Stimulated activated CD4-positive, alpha-beta T cell treated with anti-CD3 and anti-CD28 coated beads, Interleukin-1b, Interleukin-23, amount 100 ng/mL, for 4 hours (primary cell): ENCODE measurements at places on chromosomes 2 and 18.

DNA sequence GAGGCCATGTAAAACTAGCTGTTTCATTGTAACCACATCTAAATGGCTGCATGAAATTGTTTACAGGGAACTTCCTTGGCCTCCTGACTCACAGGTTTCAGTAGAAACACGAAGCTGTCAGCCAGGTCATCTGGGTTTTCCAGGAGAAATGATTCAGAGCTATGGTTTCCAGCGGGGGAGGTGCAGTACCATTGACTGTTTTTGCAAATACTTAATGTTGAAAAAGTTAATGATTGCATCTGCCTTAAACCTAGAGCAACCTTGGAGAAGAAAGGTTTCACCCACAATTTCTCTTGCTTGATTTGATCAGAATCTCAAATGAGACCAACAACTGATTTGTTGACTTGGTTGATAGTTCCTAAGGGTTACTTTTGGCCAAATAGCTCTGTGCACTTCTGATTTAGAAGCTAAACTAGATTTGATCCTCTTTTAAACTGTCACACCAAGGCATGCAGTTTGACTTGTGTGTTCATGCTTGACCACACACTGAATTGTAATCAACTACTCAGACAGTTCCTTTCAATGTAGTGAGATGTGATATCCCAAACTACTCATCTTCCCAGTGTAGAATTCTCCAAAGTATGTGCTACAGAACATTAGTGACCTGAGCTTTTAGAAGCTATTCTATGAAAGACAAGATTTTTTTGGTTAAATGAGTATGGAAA is 193.5 kb upstream of the CHST9 start:
- DNase-seq = no peak

GRCh38 chr2:233811732-233812131 is 33.6 kb downstream of the MROH2A start:
- no peak for DNase-seq

DNA sequence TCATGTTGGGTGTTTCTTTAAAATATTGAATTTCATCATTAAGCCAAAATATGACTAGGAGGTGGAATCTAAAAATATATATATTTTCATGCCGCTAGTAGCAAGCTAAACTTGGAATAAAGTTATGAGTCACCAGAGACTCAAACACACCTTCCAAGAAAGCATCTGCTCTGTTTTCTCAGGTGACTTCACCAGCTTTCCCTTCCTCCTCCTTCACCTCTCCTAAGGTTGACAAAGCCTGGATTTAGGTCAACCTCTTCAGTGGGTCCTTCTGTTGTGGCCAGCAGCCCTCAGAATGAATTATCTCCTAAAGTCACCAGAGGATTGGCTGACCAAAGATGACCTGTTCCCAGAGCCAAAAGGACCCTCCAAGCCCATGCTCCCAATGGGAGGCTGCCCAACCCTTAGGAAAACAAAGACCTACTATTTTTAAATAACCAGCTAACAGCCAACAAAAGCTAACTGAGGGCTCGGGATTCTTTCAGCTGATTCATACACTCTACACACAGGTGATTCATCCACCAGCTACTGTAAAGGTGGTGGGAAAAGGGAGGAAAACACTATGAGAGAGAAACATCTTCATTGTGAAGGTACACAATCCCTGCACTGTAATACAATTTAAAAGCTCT is 113.9 kb downstream of the MYO5B start:
- no peak for DNase-seq

- no peak for DNase-seq
These were observed 4.2 kb downstream of the TTC27 start for GRCh38 chr2:32632089-32632488.

DNA sequence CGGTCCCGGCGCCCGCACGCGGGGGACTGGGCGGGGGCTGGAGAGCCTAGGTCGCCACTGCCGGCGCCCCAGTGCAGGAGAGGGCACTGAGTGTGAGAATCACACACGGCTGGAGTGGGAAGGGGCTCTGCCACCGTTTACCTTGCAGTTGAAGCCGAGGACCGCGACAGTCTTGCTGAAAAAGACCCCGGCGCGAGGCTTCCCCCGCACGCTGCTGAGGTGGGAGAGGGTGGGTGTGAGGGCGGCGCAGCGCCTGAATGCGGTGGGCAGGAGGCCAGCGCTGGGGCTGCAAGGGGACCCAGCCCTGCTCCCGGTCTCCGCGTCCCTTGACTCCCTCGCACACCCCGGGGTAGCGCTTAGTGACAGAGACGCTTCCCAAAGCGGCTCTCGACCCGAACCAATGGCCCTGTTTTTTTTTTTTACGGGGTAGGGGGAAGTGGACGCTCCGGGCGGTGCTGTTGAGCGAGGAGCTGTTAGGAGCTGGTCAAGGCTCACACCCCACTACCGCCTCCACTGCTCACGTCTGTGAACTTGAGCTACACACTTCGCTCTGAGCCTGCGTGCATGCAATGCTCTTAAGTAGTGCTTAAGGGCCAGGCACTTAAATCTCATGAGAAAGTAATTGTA is 794 bp downstream of the NOTO start:
- DNase-seq = no peak

DNA sequence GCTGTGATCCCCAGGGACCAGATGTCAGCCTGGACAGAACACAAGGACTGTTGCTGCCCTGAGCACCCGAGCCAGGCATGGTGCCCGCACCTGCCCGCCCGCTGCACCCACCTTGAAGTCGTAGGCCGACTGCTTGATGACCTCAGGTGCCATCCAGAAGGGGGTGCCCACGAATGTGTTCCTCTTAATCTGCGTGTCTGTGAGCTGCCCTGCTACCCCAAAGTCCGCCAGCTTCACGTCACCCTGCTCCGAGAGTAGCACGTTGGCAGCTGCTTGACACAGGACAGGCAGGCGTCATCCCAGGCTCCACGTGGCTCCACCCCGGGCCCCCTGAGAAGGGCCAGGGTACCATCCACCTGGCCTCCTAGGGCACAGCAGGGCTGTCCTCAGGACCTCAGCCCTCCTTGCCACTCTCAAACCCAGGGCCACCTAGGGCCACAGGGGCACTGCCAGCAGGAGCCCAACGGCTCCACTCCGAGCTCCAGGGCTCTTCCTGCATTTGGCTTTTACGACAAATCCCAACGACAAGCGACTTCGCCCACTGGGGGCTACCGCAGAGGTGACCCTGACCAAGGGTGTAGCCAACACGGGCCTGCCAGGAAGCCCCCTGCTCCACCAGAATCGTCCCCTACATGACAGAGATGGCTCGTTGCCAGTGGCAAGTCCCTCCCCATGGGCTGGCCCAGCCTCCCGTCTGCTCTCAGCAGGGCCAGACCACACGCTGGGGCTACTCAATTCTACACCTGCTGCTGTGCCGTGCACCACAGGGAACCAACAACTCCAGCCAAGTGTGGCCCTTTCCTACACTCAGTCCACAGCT is 9.0 kb downstream of the STK25 start:
- no peak for DNase-seq

DNA sequence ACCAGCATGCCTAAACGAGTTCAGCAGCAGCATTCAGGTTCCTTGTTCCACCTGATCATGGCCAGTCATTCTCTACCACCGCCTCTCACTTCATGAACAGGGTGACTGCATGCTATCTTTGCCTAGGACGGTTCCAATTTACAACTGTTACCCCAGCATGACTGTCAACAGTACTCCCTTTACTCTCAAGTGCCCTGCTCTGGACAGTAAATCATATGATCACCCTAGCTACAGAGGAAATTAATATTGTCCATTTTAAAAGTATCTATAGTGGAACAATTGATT is 25.7 kb downstream of the MGAT4A start:
- no peak for DNase-seq

DNA sequence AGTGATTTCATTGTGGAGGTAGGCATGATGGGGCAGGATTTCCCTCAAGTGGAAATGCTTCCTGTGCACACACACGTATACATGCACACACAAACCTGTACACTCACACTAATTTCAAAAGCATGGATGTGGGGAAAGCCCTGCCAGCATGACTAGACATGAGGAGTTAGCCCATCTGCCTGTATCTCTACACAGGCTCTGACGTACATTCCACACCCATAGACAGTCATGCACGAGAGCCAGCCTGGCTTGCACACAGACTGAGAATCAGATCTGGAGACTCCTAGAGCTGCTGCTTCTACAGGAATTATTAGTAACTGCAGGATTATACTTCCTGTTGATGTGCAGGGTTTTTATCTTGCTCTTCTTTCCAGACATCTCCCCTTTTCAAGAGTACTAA is 27.3 kb upstream of the NFU1 start:
- DNase-seq = no peak

GRCh38 chr2:188788621-188789020 is 185.6 kb upstream of the COL3A1 start:
- DNase-seq = no peak

- DNase-seq = no peak
These were observed 461.4 kb downstream of the TGIF1 start for GRCh38 chr18:3911413-3911812.

DNA sequence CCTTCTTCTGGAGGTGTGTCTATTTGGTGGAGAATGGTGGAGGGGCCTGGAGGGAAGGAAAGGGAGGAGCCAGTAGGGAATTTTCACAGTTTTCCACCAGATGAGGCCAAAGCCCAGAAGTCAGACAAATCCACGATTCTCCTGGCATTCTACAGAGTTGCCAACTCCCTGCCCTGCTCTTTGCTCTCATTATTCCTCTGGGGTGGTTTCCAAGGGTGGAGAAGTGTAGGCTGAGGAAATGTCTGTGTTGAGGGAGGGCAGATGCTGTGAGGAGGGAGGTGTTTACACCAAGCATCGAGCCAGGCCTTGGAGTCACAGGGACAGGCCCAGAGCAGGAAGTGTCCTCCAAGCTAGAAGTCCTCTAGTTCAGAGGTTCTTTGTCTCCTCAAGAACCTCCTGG is 124.1 kb upstream of the LGALSL start:
- DNase-seq = no peak

- no peak for DNase-seq
These were observed 151.8 kb downstream of the EHBP1 start for GRCh38 chr2:62857139-62857931.
